Ascending aorta (tissue), 2 donors: ENCODE measurements at places on chromosomes 4 and X. TPM values are rescaled to one million over a fixed set of nuclear protein-coding genes. Genes with fewer than 3 reads are reported as not detected.

The TRIM60 gene
- total RNA-seq: not detected

The RBPJ gene
- total RNA-seq: 17.6 TPM

The ENOX2 gene
- total RNA-seq: 2.0 TPM

The DRP2 gene
- 2.4 TPM for total RNA-seq

The SHISA3 gene
- total RNA-seq: 23.6 TPM

DNA sequence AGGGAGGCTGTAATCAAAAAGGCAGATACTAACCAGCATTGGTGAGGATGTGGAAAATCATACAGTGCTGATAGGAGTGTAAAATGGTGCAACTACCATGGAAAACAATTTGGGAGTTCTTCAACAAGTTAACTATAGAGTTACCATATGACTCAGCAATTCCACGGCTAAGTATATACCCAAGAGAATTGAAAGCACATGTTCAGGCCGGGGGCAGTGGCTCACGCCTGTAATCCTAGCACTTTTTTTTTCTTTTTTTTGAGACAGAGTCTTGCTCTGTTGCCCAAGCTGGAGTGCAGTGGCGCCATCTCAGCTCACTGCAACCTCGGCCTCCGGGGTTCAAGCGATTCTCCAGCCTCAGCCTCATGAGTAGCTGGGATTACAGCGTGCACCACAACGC, 15.0 kb upstream of the CD99L2 start:
- H3K27ac ChIP-seq: no peak overlapping the region
- H3K4me1 ChIP-seq: no peaks in the 10 kb centered on the region
- no peak for DNase-seq
- H3K4me3 ChIP-seq: no peak overlapping the region
- no peaks in the 10 kb centered on the region for H3K36me3 ChIP-seq
- no peaks in the 10 kb centered on the region for H3K27me3 ChIP-seq

The WNK3 gene
- total RNA-seq: 3.3 TPM

DNA sequence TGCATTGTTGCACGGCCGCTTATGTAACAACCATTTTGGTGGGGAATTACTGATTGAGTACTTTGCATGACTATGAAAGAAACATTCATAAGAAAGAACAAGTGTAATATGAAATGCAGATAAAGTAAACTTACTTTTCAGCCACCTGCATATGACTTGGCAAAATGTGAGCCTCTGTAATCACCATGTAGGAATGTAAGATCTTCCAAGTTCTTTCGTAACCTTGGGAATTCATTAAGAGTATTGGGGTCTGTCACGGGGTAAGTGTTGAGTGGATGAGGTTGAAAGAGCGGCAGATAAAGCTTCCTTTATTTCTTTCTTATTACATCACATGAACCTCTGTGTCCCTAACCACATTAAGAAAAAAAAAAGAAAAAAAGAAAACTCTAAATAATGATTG, 348.5 kb upstream of the NR3C2 start:
- no peaks in the 10 kb centered on the region for H3K4me1 ChIP-seq
- H3K27ac ChIP-seq: no peak overlapping the region
- H3K36me3 ChIP-seq: no peaks in the 10 kb centered on the region
- no peaks in the 10 kb centered on the region for H3K27me3 ChIP-seq

- no peaks in the 10 kb centered on the region for H3K4me1 ChIP-seq
- no peaks in the 10 kb centered on the region for H3K27me3 ChIP-seq
- H3K27ac ChIP-seq: no peak overlapping the region
Measured at GRCh38 chrX:13468096-13468495, 101.3 kb upstream of the EGFL6 start.

GRCh38 chr4:11133868-11134267, 294.8 kb downstream of the HS3ST1 start:
- no peak for DNase-seq
- peaks cover 5% of the 10 kb centered on the region for H3K4me1 ChIP-seq
- H3K27me3 ChIP-seq: no peaks in the 10 kb centered on the region
- no peaks in the 10 kb centered on the region for H3K36me3 ChIP-seq

The ADAMTS3 gene
- 2.2 TPM for total RNA-seq

The FOXP3 gene
- total RNA-seq: not detected

GRCh38 chrX:13110433-13111324, 66.3 kb upstream of the FAM9C start:
- no peak overlapping the region for H3K4me3 ChIP-seq
- H3K4me1 ChIP-seq: peaks cover 2% of the 10 kb centered on the region
- H3K36me3 ChIP-seq: no peaks in the 10 kb centered on the region
- H3K27ac ChIP-seq: peak overlapping the region; percentile 76
- H3K27me3 ChIP-seq: no peaks in the 10 kb centered on the region
- peak; percentile 83 for DNase-seq

DNA sequence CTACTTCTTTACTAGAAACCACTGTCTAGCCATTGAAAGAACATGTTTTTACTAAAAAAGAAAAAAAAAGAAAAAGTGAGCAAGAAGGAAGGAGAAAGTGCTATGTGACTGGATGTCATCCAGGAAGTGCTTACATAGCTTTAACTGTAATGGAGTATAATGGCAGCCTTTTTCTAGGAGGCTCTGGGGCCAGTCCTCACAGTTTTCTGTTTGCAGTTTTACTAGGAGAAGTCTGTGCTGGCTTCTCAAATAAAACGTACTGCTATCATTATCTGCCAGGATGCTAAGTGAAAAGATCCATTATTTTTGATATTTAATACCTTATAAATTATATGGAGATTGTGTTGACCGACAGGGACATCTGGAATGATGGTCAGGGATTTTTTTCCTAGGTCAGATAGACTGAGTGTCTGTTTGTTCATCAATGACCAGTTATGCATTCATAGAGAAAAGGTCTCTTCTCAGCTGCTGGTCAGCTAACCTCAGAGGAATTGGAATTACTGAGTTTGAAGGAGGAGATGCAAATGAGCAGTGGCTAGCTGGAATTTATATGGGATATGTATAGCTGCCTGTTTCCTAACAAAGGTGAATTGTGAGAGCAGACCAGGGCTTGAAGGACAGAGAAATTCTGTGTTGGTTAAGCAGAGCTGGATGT, 21.7 kb downstream of the LPAR4 start:
- no peaks in the 10 kb centered on the region for H3K36me3 ChIP-seq
- H3K27me3 ChIP-seq: no peaks in the 10 kb centered on the region
- no peak for DNase-seq

GRCh38 chr4:27366104-27366823, 505.6 kb downstream of the STIM2 start:
- no peak for DNase-seq
- H3K4me1 ChIP-seq: no peaks in the 10 kb centered on the region
- H3K4me3 ChIP-seq: no peak overlapping the region
- no peaks in the 10 kb centered on the region for H3K36me3 ChIP-seq

The ZNF41 gene
- 2.7 TPM for total RNA-seq

GRCh38 chrX:120380699-120381098, 18.8 kb downstream of the ATP1B4 start:
- H3K36me3 ChIP-seq: no peaks in the 10 kb centered on the region
- no peaks in the 10 kb centered on the region for H3K4me1 ChIP-seq
- no peaks in the 10 kb centered on the region for H3K27me3 ChIP-seq
- no peak overlapping the region for H3K4me3 ChIP-seq
- no peak for DNase-seq

The PLK4 gene
- total RNA-seq: not detected

DNA sequence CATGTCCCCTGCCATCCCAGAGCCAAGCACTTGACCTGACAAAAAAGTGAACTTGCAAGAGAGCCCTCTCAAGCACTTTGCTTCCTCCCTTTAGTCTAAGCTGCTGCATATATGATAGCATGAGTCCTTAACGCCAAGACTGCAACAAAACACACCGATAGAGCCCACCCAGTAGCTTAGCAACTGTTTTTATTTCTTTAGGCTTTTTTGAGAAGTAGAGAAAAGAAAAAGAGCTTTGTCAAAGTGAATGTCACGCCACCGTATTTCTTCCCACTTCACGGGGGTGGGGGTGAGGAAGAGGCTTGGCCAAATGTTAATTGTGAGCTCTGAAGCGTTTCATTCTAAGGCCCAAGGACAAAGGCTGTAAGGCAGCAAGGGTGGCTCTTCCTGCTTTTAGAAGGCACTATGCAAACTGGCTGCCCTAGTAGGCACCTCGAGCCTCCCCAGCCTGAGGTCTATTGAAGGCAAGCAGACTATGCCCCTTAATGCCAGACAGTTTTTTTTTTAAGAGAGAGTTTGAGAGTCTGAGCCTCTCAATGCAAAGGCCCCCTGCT, 138.6 kb downstream of the HS6ST2 start:
- H3K27ac ChIP-seq: no peak overlapping the region
- H3K36me3 ChIP-seq: no peaks in the 10 kb centered on the region
- DNase-seq: no peak
- H3K27me3 ChIP-seq: no peaks in the 10 kb centered on the region
- no peak overlapping the region for H3K4me3 ChIP-seq
- no peaks in the 10 kb centered on the region for H3K4me1 ChIP-seq

- H3K27ac ChIP-seq: no peak overlapping the region
- no peak for DNase-seq
- H3K4me1 ChIP-seq: no peaks in the 10 kb centered on the region
- H3K27me3 ChIP-seq: no peaks in the 10 kb centered on the region
- H3K4me3 ChIP-seq: no peak overlapping the region
Measured at GRCh38 chr4:26191353-26191752, 129.5 kb upstream of the RBPJ start.

GRCh38 chr4:7132730-7133582, 59.4 kb upstream of the SORCS2 start:
- no peak overlapping the region for H3K4me3 ChIP-seq
- no peaks in the 10 kb centered on the region for H3K36me3 ChIP-seq
- no peaks in the 10 kb centered on the region for H3K27me3 ChIP-seq
- no peaks in the 10 kb centered on the region for H3K4me1 ChIP-seq
- H3K27ac ChIP-seq: no peak overlapping the region
- no peak for DNase-seq

DNA sequence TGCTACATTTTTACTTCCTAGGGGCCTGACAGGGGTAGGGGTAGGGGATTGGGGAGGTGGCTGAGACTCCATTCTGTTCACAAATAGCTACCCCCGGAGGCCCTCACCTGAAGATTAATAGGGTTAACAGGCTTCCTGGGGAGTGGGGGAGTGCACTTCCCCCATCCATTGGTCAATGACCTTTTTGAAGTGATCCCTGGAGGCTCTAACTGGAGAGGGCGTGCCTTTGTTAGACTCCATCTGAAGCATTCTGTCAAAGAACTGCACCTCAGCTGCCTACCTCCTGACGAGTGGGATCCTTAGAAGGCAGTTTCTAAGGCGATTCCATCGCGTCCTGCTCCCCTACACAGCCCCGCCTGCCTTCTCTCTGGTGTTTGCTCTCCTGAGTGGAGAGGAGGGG, 10.0 kb upstream of the MTM1 start:
- no peak overlapping the region for H3K4me3 ChIP-seq
- H3K27ac ChIP-seq: no peak overlapping the region
- H3K27me3 ChIP-seq: no peaks in the 10 kb centered on the region
- DNase-seq: no peak
- H3K36me3 ChIP-seq: no peaks in the 10 kb centered on the region

The CXCL8 gene
- not detected for total RNA-seq

- H3K36me3 ChIP-seq: no peaks in the 10 kb centered on the region
- H3K27me3 ChIP-seq: no peaks in the 10 kb centered on the region
- no peaks in the 10 kb centered on the region for H3K4me1 ChIP-seq
- DNase-seq: peak; percentile 22
Measured at GRCh38 chr4:3700736-3701135, 65.4 kb upstream of the ADRA2C start.

DNA sequence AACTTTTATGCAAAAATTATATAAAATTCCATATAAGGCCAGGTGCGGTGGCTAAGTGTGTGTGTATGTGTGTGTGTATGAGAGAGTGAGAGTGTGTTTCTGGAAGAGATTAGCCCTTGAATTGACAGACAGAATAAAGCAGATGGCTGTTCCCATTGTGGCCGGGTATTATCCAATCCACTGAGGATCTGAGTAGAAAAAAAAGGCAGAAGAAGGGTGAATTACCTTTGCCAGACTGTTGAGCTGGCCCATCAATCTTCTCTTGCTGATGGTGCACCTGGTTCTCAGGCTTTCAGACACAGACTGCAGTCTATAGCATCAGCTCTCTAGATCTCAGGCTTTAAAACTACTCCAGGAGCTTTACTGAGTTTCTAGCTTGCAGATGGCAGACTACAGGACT, 92.2 kb upstream of the SLIT2 start:
- H3K36me3 ChIP-seq: no peaks in the 10 kb centered on the region
- H3K27ac ChIP-seq: no peak overlapping the region
- H3K4me1 ChIP-seq: no peaks in the 10 kb centered on the region
- no peak overlapping the region for H3K4me3 ChIP-seq

The FAM9C gene
- not detected for total RNA-seq

DNA sequence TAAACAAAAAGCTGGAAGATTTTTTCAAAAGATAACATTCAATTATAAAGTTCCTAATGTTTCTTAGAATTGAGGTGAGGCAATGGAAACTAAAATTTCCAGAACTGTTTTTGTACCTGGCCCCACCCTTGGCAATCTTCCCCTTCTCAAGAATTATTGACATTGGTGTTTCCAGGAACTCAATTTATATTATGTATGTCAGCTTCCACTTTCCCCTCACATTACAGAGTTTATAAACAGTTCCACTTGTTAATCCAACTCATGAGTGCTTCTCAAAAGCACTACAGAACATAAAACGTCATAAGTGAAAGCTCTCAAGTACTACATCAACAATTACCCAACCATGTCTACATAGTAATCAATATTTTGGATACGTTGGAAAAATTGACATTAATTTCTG, 107.4 kb downstream of the FAM13A start:
- peaks cover 8% of the 10 kb centered on the region for H3K4me1 ChIP-seq
- no peak overlapping the region for H3K27ac ChIP-seq
- no peak for DNase-seq
- H3K36me3 ChIP-seq: no peaks in the 10 kb centered on the region
- H3K4me3 ChIP-seq: no peak overlapping the region

The PABPC1L2A gene
- total RNA-seq: not detected

GRCh38 chr4:102318526-102318925, 26.8 kb downstream of the SLC39A8 start:
- no peaks in the 10 kb centered on the region for H3K27me3 ChIP-seq
- H3K27ac ChIP-seq: no peak overlapping the region
- no peak overlapping the region for H3K4me3 ChIP-seq
- H3K4me1 ChIP-seq: no peaks in the 10 kb centered on the region

The SPANXN2 gene
- not detected for total RNA-seq

The CSAG2 gene
- not detected for total RNA-seq

The F9 gene
- 15.0 TPM for total RNA-seq

- H3K27me3 ChIP-seq: no peaks in the 10 kb centered on the region
- no peak overlapping the region for H3K4me3 ChIP-seq
- no peaks in the 10 kb centered on the region for H3K36me3 ChIP-seq
- no peak for DNase-seq
- no peak overlapping the region for H3K27ac ChIP-seq
Measured at GRCh38 chr4:102521570-102521969, 20.4 kb downstream of the NFKB1 start.

DNA sequence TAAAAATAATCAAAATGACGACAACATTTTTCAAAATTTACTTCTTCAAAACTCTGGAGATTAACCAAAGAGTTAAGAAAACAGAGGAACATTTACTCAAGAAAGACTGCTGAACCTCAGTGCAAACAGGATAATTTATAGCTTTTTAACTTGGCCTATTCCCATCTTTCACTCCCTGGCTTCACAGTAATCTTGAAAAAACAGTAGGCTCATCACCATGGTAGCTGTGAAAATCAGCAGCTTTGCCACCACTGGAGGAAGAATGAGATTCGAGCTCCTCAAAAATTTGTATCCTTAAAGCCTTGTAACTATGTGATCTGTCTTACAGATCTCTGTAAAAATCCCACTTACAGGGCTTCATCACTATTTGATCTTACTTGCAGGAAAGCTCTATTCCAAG, 447.7 kb upstream of the CTSO start:
- no peak overlapping the region for H3K27ac ChIP-seq
- no peaks in the 10 kb centered on the region for H3K27me3 ChIP-seq
- no peaks in the 10 kb centered on the region for H3K36me3 ChIP-seq
- DNase-seq: no peak
- no peaks in the 10 kb centered on the region for H3K4me1 ChIP-seq

The TCEAL7 gene
- not detected for total RNA-seq
